ENCODE measurements at places on chromosomes 7 and 10. TPM values are rescaled to one million over a fixed set of nuclear protein-coding genes. Genes with fewer than 3 reads are reported as not detected.

Gene ADRA2A
- total RNA-seq = 0.37 TPM

Gene MMP21
- 0.21 TPM for total RNA-seq

Gene LIPK
- not detected for total RNA-seq

Gene MTG1
- total RNA-seq = 51.8 TPM

Gene PDE1C
- total RNA-seq = 10.3 TPM

Gene PAPOLB
- 1.9 TPM for total RNA-seq

Gene SYT15
- total RNA-seq = 53.5 TPM

Gene VIPR2
- total RNA-seq = 0.88 TPM

All from lung (tissue), 17 donors.